ENCODE measurements at places on chromosomes 5 and 9.

DNA sequence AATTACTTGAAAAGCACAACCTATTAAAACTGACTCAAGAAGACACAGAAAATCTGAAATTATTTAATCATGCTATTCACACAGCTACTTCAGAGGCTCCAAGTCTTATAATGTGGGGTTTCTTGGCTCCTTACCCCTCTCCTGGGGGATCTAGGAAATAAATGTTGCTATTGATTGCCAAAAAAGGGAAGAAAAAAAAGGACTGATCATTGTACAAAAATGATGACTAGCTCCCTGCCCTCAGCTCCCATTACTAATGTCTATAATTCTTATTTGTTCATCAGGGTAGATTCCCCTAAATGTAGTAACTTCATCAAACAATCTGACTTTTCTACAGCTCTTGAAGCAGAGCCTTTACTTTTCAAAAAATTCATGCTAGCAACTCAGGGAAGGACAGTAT lies 3.3 kb upstream of the SMC5 start:
- no peak for DNase-seq

DNA sequence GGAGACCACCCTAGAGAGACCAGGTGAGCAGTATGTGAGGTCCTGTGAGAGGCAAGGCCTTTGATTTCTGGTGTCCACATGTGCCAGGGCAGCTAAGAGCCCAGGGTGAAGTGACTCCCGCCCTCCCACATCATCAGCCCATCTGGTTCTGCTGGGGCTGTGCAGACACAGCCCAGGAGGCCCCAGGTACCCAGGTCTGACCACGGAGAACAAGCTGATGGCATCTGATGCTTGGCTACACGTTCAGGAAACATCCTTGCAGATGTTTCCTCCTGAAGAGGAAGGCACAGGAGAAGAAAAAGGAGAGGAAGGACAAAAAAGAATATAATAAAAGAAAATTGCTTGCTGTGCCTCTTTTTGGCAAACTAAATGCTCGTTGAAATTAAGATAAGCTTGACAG lies 225.8 kb downstream of the PAX5 start:
- no peak for DNase-seq

DNA sequence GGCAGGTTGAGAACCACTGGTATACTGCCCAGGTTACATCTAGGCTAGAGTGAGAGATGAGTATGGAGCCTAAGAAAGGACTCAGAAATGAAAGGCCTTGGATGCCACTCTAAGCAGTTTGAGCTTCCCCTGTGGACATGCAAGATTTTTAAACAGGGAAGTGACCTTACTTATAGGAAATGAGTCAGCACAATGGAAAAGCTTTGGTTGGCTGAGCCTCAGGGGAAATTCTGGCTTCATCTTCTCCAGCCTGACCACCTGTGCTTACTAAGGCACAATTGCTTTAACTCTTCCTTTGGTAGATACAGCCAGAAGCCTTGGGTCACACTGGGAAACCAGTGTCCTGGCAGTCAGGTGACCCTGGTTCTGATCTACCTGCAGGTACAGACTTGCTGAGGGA lies 380.2 kb upstream of the ZNF462 start:
- no peak for DNase-seq

DNA sequence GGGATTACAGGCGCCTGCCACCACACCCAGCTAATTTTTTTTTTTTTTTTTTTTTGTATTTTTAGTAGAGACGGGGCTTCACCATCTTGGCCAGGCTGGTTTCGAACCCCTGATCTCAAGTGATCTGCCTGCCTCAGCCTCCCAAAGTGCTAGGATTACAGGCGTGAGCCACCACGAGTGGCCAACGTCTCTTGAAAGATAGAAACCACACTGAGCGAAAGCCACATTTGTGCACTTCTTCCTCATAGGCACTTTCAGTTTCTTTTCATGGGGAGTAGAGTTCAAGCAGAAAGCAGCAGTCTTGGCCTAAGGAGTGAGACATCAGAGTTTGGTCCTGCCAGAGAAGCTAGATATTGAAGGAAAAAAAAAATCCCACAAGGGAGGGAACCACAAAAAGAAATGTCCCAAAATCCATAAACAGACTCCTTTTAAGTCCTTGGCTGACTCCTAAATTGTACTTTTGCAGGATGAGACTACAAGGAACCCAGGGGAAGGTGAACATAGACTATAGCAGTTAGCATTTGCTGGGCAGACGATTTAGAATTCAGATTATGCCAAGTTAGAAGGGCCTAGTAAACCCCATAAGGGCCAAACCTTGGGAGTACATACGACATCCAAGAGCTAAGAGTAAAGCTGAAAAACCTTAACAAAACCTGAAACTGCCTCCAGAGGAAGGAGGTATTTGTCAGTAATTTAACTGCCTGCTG lies 43.9 kb upstream of the GLIPR2 start:
- peak; percentile 28 for DNase-seq

GRCh38 chr5:133700251-133700650 lies 87.9 kb upstream of the FSTL4 start:
- no peak for DNase-seq

DNA sequence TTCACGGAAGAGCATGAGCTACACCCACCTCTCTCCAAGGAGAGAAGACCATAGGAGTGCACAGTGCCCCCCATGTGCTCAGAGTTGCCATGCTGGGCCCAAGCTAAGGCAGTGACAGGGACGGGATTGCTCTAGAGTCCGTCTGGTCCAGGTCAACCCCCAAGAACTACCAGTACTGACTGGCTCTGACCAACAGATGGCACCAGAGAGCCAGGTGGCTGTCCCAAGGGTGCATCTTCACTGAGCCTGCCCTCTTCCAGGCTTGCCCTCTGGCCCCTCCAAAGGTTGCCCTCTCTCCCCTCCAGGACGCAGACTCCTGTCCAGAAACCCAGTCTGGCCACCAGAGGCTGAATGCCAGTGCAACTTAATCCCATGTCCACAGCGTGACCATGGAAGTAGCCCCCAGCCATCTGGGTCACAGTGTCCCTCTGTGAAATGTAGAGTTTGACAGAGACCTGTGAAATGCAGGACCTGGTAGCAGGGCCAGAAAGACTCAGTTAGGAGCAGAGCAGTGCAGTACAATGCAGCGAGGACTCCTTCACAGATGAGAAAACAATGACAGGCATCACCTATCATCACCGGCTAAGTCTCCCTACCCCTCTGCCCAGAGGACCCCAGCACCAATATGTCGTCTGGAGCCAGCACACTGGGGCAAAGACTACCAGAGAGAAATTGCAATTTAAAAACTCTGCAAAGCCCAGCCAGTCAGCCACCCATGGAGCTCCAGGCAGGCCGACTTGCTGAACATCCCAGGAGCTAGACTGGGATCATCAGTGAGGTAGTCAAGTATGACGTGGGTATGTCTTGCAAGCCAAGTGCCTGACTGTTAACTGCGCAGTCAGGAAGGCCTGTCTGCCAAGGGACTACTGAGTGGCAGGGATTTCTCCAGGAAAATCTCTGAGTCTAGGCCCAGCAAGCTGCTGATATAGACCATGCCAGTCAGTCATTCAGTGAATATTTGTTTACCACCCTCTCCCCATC lies 7.7 kb upstream of the SKP1 start:
- peak; percentile 84 for DNase-seq

- no peak for DNase-seq
These were observed 47.7 kb upstream of the RPL26L1 start for GRCh38 chr5:172911628-172911880.

DNA sequence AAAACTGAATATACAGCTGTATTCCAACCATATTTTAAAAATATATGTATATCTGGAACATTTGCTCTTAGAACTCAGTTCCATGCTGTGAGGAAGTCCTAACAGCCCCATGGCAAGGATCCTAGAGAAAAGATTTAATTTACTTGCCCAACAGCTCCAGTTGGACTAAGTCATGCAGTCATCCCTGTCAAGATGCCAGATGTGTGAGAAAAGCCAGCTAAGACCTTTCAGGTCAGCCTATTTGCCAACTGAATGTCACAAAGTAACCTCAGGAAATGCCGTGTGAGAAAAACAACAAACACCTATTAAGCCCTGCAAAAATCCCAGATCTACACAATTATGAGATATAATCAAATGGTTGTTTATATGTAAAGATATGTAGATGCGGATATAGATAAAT lies 416.3 kb downstream of the NR2F1-AS1 start:
- no peak for DNase-seq

DNA sequence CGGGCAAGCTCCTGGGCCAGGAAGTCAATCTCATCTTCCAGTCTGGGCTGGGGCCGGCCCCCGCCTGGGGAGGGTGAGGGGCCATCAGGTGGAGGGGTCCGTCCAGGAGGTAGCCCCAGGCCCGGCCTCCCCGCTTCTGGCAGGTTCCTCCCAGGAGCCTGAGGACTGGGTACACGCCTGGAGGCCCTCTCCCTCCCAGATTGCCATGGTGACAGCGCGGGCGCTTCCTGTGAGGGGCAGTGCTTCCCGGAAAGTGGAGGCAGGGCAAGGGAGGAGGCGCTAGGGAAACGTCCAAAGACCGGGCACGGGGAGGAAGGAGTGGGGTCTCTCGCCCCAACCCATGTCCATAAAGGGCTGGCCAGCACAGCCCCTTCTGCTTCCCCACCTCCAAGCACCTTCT lies 4.9 kb downstream of the NPDC1 start:
- DNase-seq, result no peak

- no peak for DNase-seq
These were observed 95.5 kb upstream of the PUM3 start for GRCh38 chr9:2939368-2939767.

DNA sequence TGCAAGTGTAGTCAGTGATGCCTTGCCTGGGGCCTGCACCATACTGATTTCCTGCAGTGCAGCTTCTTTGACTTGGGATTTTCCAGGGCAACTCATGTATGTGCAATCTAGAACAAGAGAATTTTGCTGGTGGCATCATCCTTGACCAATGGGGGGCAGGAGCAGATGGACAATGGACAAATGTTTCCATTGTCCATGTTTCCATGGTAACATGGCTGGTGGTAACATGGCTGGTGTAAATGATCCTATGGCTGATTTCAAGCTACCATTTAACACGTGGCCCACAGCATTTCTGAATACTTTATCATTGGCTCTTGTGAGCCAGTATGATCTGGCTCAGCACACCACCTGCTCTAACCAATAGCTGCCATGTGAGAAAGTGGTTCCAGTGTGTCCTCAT lies 130.1 kb upstream of the OSMR start:
- DNase-seq, result no peak

DNA sequence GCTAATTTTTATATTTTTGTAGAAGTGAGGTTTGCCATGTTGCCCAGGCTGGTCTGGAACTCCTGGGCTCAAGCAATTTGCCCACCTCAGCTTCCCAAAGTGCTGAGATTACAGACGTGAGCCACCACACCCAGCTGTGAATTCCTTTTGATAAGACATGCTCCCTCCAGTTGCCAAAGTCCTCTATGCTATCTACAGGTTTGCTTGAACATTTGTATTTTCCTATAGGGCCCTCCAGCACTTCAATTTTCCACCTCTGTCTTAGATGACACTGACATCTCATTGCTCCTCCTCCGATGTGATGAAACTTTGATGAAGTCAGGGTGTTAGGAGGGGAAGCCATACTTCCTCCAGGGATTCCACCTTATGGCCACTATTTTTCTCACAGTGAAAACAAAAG lies 25.2 kb upstream of the CTSV start:
- DNase-seq, result no peak

DNA sequence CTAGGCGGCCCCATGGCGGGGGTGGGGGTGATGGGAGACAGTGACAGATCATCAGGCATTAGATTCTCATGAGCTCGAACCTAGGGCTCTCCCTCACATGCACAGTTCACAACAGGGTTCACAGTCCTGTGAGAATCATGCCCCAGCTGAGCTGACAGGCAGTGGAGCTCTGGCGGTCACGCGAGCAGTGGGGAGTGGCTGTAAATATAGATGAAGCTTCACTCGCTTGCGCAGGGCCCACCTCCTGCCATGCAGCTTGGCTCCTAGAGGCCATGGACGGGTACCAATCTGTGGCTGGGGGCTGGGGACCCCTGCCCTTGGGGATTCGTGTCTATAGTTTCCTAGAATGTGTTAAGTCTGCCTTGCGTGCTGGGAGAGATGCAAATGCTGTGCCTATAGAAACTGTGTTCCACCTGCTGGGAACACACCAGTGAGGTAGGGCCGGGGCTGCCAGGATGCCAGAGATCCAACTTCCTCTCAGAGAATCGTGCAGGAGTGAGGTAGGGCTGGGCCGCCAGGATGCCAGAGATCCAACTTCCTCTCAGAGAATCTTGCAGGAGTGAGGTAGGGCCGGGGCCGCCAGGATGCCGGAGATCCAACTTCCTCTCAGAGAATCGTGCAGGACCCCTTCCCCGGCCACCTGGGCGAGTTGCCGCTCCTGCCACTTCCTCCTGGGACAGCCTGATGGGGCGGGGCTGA lies 14.1 kb upstream of the EXOC3 start:
- no peak for DNase-seq

DNA sequence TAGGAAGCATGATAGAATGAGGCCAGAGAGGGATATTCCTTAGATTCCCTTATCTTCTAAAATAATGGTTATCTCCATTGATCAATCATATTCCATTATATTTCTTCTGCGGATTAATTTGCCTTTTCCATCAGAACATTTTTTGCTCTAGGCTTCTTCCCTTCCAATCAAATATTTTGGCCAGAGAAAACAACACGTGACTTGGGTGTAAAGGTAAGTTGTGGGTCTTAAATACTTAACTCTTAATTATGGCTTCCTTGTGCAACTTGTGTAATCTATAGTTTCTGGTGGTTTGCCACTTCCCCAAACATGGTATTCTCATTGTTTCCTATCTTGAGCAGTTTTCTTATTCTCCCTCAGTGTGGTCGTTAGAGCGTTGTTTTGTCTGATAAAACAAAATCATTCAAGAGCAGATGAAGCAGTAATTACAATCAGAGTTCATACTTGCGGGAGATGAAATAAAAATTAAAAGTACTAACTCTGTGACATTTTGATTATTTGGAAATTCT lies 889.3 kb downstream of the MAT2B start:
- DNase-seq, result no peak

GRCh38 chr9:87447547-87448432 lies 49.9 kb upstream of the DAPK1 start:
- no peak for DNase-seq

DNA sequence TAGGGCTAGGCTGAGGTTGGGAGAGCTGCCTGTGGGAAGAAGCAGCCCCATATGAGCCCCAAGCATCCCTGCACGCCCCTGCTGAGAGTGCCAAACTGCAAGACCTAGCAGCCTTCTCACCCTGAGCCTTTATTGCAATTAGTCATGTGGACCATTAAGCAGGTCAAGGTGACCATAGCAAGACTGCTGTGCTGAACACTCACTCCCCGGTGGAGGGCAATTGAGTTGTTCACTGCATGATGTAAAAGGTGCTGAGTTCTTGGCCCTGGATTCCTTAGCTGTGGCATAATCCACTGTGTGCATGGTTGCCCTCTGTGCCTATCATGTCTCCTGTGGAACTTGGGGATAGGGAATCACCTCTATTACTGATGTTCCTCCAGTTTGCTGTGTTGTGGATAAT lies 131.1 kb downstream of the FOXD1 start:
- DNase-seq, result no peak

- DNase-seq, result no peak
These were observed 530.2 kb downstream of the EBF1 start for GRCh38 chr5:158569534-158569933.

DNA sequence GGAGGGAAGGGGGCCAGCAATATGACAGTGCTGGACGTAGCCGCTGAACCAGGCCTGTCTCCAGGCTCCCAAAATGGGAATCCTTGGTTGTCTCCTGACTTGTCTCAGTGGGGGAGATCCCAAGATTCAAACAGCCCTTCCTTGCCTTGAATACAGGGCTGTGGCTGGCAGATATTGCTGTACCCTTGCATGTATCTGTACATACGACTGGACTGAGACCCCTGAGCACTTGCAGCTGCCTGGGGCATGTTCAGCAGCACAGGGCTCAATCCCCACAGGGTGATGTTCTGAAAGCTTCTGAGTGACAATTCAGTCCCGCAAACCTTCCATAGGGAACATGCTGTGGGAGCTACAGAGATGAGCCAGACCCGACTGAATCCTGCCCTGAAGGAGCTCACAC lies 13.3 kb downstream of the OR13J1 start:
- no peak for DNase-seq
